NCI-H774 (cell line): ENCODE measurements at places on chromosomes 4 and X.

- DNase-seq = no peak
Measured at GRCh38 chr4:94722748-94723147, 35.0 kb upstream of the BMPR1B start.

DNA sequence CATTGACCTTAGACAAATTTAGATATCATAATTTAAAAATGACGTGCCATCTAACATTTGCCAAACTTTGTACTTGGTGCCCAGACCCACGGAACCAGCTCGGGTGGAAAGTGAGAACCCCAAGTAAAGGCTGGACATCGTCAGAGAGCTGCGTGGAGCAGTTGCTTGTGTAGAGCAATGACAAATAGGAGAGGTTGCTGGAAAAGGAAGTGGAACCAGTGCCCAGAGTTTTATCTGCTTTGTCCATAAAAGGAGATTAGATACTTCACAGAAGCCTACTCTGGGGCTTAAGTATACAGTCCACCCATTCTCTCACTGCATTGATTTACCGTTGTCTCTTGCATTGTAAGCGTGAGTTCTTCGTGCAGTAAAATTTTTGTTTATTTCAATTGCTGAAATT is 5.4 kb upstream of the TBC1D1 start:
- no peak for DNase-seq

GRCh38 chr4:44422912-44423311 is 25.7 kb downstream of the KCTD8 start:
- no peak for DNase-seq

DNA sequence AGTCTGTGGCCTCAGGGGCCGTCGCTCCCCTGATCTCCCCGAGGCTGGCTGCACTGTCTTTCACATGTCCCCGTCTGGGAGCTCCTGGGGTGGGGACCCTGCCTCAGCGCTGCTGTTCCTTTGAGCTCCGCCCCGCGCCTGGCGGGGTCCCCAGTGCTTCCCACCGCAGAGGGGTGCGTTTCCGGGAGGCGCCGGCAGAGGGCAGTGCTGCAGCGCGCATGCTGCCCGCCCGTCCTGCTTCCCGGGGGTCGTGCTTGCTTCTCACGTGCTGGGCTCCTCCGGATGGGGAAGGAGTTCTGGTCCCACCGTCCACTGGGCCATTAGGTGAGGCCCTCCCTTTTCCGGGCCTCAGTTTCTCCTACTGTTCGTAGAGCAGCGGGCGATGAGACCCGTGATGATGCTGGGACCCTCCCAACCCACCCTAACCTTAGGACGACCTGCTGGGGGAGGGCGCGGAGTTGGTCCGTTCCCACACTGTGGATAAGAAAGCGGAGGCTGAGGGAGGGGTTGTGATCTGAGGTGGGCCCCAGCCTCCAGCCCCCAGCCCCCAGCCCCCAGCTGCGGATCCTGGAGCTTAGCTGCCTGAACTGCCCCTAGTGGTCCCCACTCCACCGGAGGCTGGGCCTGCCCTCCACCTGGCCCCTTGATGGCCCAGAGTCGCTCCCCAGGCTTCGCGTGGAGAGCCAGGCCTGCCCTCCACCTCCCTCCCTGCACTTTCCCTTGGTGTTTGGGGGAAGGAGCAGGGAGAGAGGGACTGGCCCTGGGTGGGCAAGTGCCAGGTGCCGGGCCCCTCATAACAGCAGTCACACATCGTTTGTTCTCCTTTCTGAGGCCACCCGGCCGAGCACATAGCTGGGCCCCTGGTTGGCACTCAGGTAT is 15.3 kb downstream of the CPZ start:
- DNase-seq = no peak

DNA sequence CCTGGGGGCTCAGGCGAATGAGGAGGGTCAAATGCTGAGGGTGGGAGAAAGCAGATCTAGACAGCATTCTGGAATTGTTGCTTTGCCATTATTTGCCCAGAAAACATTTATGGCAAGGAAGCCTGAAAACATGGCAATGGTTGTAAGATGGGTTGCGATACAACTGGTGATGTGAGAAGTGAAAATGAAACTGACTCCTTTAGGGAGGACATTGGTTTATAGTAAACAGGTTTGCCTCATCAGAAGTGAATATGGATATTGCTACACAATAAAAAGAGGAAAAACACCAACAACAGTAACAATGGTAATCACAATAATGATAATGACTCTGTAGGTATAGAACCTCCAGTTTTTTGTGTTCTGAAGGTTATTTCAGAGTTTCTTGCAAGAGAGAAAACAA is 107.0 kb upstream of the TBC1D9 start:
- no peak for DNase-seq

GRCh38 chr4:47913861-47914219 is 543 bp downstream of the NFXL1 start:
- no peak for DNase-seq

- DNase-seq = no peak
Measured at GRCh38 chr4:54014666-54015160, 49.7 kb downstream of the CHIC2 start.
